ENCODE measurements at places on chromosomes 12 and 14.

DNA sequence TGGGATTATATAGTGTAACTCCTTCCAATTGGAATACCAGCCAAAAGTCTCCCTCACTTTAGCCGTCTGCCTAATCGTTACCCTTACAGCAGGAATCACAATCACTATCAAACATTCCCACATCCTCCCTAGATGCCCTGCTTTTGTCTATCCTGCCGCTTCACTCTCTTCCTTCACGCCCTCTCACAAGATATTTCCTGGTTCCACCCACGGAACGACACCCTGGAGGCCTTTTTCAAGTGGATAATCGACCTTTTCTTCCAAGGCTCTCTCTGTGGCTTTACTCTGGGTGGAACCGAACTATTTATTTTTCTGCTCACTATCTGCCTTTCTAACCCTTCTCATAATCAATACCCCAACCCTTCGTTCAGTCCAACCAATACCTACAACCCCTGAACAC is 58.9 kb downstream of the MOK start:
- DNase-seq, result no peak

DNA sequence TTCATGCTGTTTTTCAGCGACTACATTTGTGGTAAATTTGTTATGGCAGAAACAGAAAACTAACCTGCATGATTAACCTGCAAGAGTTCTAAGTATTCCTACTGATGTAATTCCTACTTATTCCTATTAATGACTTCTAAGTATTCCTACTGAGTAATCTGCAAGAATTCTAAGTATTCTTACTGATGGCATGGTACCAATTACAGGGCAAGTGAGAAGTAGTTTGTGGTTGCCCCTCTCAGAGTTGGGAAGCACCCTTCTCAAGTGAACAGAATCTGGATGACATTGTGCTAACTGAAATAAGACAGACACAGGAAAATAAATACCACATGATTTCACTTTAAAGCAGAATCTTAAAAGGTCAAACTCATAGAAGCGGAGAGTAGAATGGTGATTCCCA is 100.9 kb upstream of the CPNE8 start:
- DNase-seq, result no peak

DNA sequence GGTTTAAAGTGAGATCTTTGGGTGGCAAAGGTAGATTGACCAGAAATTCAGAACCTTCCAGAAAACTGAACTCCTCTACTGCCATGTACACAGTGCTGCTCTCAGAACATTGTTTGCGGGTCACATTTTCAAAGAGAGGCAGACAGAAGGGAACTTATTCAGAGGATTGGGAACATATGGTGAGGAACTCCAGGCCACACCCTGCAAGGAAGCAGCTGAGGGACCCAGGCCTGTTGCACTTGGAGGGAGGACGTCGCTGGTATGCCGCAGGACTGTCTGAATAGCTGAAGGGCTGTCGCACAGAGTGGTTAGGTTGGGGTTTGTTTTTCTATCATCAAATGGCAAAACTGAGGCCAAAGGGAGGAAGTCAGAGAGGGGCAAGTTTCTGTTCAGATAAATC is 441.1 kb downstream of the DPF3 start:
- DNase-seq, result no peak

DNA sequence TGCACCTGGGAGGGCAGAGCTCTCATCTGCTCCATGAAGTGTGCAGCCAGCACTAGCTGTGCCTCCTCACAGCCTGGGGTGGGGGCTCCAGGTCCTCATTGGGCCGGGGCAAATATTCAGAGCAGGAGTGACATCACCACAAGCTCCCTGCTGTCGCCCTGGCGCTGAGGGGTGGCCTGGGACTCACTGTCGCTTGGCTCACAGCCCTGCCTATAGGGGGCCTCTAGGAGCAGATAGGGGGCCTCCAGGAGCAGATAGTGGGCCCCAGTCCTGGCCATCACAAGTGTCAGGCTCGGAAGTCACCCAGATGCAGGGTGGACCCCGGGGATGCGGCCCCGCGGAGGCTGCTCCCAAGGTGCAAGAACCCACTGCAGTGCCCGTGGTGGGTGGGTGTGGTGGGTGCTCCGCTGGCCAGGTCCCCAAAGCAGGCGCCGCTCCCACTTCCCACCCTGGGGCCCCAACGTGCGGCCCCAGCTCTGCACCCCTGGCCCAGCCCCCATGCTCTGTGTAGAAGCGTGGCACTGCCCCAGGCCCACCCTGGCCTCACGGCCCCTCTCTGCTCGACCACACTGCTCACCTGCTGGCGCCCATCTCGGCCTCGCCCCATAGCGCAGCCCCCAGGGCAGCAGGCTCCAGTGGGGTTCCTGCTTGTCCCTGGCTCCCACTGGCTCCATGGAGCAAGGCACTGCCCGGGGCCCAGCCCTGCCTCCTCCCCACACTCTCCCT is 18.0 kb downstream of the SYNJ2BP start:
- DNase-seq, result no peak

- no peak for DNase-seq
Measured at GRCh38 chr12:104588047-104588920, 131.5 kb downstream of the CHST11 start.

- no peak for DNase-seq
Measured at GRCh38 chr12:1878695-1879094, 39.8 kb downstream of the CACNA2D4 start.
